ENCODE measurements at places on chromosomes 5 and 9.

- H3K27ac ChIP-seq: no peak overlapping the region
- H3K36me3 ChIP-seq: no peaks in the 10 kb centered on the region
- no peak for DNase-seq
Observed at GRCh38 chr9:125388978-125389377, 127.4 kb downstream of the GAPVD1 start.

DNA sequence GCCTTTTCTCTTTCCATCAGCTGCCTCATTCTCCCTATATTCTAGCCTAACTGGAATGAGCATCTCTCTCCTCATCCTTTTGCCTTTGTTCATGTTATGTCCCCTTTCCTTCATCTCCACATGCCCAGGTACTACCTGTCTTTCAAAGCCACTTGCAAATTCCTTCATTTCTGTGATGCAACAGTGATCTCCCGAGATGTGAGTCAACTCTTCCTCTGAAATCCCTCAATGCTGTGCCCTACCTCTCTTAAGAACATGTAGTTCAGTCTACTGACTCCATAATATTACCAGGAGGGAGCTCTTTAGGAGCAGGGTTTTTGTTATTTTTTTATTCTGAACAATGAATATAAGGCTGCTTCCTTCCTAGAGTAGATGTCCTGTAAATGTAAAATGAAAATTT is 91.6 kb downstream of the ZNF462 start:
- no peaks in the 10 kb centered on the region for H3K36me3 ChIP-seq
- no peak for DNase-seq
- H3K4me1 ChIP-seq: no peaks in the 10 kb centered on the region
- no peak overlapping the region for H3K27ac ChIP-seq
- H3K4me3 ChIP-seq: no peak overlapping the region

- H3K4me1 ChIP-seq: no peaks in the 10 kb centered on the region
- DNase-seq: no peak
- H3K4me3 ChIP-seq: no peak overlapping the region
- peaks cover 11% of the 10 kb centered on the region for H3K27me3 ChIP-seq
Observed at GRCh38 chr5:155919126-155919525, 407.8 kb upstream of the SGCD start.

DNA sequence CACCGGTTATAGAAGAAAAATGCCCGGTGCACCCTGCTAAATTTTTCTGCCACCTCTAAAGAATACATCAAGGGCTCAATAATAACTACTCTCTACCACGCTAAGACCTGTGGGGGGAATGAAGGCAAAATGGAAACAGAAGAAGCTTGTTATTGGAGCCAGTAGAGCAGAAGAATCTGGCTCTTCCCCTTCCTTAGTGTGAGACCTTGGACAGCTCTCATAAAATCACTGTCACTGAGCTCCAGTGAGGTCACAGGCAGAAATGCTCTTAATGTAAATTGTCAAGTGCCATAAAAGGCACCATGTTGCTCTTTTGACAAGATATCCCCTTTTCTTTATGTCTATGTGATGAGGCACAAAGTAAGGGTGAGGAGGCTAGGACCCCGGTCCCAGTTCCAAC is 74.4 kb downstream of the ASTN2 start:
- H3K36me3 ChIP-seq: no peaks in the 10 kb centered on the region
- H3K27me3 ChIP-seq: no peaks in the 10 kb centered on the region
- H3K4me3 ChIP-seq: no peak overlapping the region
- H3K27ac ChIP-seq: no peak overlapping the region
- DNase-seq: no peak

DNA sequence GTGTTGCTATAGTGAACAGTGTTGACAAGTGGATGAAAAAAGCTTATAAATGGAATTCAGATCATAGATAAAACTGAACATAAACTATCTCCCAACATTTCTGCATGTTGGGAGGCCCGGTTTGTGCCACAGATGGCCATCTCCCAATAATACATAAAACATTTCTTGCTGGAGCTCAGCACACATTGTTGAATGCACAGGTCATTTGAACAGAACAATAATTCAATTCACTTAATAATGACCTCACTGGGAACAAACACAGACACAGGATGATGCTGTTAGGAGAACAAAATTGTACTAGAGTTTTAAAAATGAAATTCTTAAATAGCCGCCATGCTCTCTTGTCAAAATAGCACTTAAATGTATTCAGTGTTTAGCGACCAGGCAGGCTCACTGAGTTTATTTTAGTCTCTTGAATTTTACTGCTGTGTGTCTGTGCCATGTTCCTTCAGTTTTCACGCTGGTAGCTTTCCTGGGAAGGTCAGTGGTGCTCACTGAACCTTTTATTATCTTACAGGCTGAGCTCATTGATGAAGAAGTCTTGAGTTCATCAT is 85.0 kb upstream of the SSBP2 start:
- no peaks in the 10 kb centered on the region for H3K27me3 ChIP-seq
- no peak overlapping the region for H3K4me3 ChIP-seq
- H3K36me3 ChIP-seq: peaks cover 2% of the 10 kb centered on the region

DNA sequence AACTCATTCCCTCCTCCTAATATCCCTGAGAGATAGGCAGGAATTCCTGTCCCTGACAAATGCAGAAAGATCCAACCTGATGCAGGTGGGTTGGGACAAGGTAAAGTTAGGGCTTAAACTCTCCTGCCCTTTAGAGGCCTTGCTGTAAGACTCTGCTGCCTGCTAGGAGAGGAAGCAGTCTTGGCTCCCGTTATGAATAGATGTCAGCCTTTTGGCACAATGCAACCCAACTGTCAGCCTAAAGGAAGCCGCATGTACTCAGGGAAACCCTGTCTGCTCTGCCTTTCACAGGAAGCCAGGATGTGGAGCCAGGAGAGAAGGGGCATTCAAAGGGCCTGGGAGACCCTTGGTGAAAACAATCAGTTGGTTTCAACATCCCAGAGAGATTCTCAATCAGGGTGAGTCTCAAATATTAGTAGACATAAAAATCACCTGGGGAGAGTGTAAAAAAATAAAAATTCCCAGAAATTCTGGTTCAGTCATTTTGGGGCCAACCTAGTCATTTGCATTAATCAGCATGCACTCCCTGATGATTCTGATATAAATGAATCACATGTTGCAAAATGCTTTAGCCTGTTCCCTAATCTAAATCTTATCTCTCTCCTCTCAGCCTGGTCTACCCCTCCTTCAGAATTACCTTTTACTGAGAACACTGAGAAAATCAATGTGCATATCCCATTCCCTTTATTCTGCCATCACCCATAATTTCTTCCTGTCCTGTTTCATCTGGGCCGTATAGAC is 136.2 kb upstream of the TRIM32 start:
- peaks cover 5% of the 10 kb centered on the region for H3K4me1 ChIP-seq
- H3K4me3 ChIP-seq: no peak overlapping the region
- peaks cover 3% of the 10 kb centered on the region for H3K36me3 ChIP-seq
- no peaks in the 10 kb centered on the region for H3K27me3 ChIP-seq
- DNase-seq: no peak

DNA sequence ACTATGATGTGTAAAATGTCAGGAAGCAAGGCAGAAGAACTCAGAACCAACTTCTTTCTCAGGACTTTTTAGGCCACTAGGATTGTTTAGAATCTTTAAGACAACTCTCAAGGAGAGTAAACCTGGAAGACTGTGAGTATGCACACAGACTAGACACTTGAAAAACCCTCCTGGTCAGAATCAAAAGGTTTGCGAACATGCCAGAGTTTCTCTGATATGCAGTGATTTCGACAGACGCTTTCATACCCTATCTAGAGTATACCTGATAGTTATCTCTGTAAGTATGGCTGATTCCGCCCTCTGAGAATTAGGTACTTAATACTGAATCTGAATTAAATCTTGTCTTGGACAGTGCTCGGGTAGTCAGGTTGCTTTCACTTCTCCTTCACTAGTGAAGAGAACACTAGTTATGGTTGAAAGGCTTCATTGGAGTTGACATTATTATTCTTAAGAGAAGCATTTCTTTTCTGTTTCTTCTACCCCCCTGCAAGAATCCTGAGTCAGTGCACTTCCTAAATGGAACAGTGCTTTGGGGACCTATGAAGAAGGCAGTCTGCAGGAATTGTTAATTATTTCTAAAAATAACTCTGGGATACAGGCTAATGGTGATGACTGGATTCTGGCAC is 158.1 kb downstream of the HACD4 start:
- H3K4me3 ChIP-seq: no peak overlapping the region
- H3K36me3 ChIP-seq: peaks cover 4% of the 10 kb centered on the region
- DNase-seq: no peak
- peaks cover 5% of the 10 kb centered on the region for H3K4me1 ChIP-seq
- H3K27ac ChIP-seq: no peak overlapping the region
- H3K27me3 ChIP-seq: no peaks in the 10 kb centered on the region

DNA sequence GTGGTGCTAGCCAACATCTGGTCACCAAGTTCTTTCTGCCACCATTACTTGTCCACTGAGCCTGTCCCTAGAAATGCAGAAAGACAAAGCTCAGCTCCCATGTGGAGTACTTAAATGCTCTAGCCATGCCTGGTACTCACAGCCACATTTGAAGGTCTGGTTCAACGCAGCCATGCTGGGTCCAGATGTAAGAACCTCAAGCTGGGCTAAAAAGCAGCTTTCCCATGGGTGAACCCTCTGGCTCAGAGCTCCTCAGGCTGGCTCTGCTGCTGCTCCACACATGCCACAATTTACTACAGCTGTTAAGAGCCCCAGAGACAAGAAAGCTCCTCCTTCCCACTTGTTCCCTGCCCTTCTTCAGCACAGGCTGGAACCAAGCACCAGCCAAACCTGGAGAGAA is 97.1 kb upstream of the LRRTM2 start:
- DNase-seq: no peak
- H3K4me1 ChIP-seq: peaks cover 2% of the 10 kb centered on the region
- no peak overlapping the region for H3K27ac ChIP-seq
- H3K36me3 ChIP-seq: peaks cover 8% of the 10 kb centered on the region
- H3K4me3 ChIP-seq: no peak overlapping the region

GRCh38 chr9:74858751-74859414 is 28.8 kb downstream of the TRPM6 start:
- H3K4me1 ChIP-seq: no peaks in the 10 kb centered on the region
- no peaks in the 10 kb centered on the region for H3K27me3 ChIP-seq
- no peak overlapping the region for H3K4me3 ChIP-seq
- H3K36me3 ChIP-seq: no peaks in the 10 kb centered on the region
- DNase-seq: no peak

GRCh38 chr5:125896368-125896767 is 526.8 kb upstream of the GRAMD2B start:
- H3K4me3 ChIP-seq: no peak overlapping the region
- no peaks in the 10 kb centered on the region for H3K27me3 ChIP-seq
- H3K27ac ChIP-seq: no peak overlapping the region
- H3K4me1 ChIP-seq: no peaks in the 10 kb centered on the region

GRCh38 chr5:44875661-44876605 is 67.2 kb downstream of the MRPS30 start:
- DNase-seq: no peak
- H3K4me1 ChIP-seq: peaks cover 9% of the 10 kb centered on the region
- no peak overlapping the region for H3K4me3 ChIP-seq

- no peak for DNase-seq
- no peak overlapping the region for H3K27ac ChIP-seq
- H3K36me3 ChIP-seq: peaks cover 2% of the 10 kb centered on the region
- H3K27me3 ChIP-seq: no peaks in the 10 kb centered on the region
- H3K4me3 ChIP-seq: no peak overlapping the region
Observed at GRCh38 chr9:750249-750967, 91.1 kb upstream of the DMRT1 start.

- peak overlapping the region; percentile 78 for H3K4me3 ChIP-seq
- H3K27ac ChIP-seq: peak overlapping the region; percentile 76
- peaks cover 2% of the 10 kb centered on the region for H3K36me3 ChIP-seq
Observed at GRCh38 chr9:37471942-37472684, 6.9 kb upstream of the ZBTB5 start.

DNA sequence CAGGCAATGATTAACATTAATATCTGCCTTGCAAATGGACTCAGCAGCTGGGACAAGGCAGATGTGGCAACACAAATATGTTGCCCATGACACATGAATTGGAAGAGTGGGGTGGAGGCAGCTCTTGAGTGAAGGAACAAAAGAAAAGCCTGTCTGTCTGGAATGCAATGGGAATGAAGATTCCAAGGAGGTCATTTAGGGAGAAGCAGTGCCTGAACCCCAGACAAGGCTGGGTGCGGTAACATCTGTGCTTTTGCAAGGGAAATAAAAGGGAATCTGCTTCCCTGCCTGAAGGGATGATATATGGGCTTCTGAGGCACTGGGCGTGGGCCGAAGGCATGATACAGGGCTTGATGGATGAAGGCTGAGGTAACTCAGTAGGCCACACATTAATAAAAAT is 94.1 kb upstream of the TRIM32 start:
- no peak overlapping the region for H3K4me3 ChIP-seq
- no peaks in the 10 kb centered on the region for H3K4me1 ChIP-seq

DNA sequence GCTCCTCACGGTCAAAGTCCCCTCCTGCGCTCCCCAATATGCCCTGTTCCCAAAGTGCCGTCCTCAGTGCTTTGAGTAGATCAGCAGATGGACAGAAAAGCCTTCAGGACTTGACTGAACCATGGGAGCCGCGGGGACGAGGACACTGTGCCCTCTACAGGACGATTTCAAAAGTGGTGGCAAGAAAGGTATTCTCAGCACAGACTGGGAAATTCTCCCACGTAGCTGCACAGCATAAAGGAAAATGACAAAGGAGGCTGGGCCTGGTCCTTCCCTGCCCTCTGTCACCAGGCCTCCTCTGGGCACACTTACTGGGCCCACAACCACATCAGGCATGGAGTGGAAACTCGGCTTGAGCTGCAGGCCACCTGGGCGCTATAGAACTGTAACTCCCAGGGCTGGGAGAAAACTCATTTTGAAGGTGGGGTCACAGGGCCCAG is 16.7 kb upstream of the MTMR12 start:
- no peaks in the 10 kb centered on the region for H3K4me1 ChIP-seq
- H3K36me3 ChIP-seq: no peaks in the 10 kb centered on the region
- H3K27me3 ChIP-seq: no peaks in the 10 kb centered on the region
- peak; percentile 32 for DNase-seq
- H3K4me3 ChIP-seq: no peak overlapping the region
- no peak overlapping the region for H3K27ac ChIP-seq

DNA sequence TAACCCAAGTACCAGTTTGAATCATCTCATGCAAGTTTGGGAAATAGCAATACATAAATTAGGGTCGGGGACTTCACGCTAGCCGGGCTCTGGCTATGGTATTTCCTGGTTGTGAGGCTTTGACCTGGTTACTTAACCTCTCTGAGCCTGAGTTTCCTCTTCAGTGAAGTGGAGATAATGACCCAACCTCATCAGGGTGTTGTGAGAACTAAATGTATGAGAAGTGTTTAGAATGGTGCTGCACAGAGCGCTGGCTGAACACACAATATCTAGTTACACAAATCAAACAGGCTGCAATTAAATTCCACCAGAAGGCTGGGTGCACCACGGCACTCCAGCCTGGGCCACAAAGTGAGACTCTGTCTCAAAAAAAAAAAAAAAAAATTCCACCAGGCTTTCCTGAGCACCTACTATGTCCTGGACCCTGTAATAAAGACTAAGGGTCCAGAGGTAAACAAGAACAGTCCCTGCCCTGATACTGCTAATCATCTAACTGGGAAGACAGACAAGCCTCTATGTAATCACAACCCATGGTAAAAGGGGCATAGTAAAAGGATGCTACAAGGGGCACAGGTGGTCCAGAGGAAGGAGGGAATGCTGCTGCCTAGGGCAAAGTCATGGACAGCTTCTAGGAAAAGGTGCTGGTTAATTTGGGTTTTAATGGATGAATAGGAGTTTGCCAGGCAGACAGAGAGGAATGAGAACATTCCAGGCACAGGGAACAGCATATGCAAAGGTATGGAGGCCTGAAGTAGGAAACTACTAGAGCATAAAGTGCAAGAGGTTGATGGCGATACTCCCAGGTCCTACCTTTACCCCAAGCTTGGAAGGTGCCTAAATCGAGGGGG is 27.7 kb downstream of the DUSP1 start:
- no peak overlapping the region for H3K4me3 ChIP-seq
- no peak overlapping the region for H3K27ac ChIP-seq
- no peaks in the 10 kb centered on the region for H3K27me3 ChIP-seq
- DNase-seq: no peak
- H3K36me3 ChIP-seq: peaks cover 4% of the 10 kb centered on the region
- H3K4me1 ChIP-seq: peaks cover 6% of the 10 kb centered on the region
